Small intestine (tissue), 16 donors: ENCODE measurements at places on chromosomes 12 and 14. TPM values are rescaled to one million over a fixed set of nuclear protein-coding genes. Genes with fewer than 3 reads are reported as not detected.

The NANOG gene
- 0.19 TPM for polyA plus RNA-seq

The PLEKHG7 gene
- polyA plus RNA-seq, result not detected

The CSAD gene
- 56.4 TPM for polyA plus RNA-seq

The ABCD2 gene
- 0.06 TPM for polyA plus RNA-seq

The HOXC4 gene
- not detected for polyA plus RNA-seq

The PTPRO gene
- 0.81 TPM for polyA plus RNA-seq

The NPAS3 gene
- not detected for polyA plus RNA-seq

The FOXM1 gene
- polyA plus RNA-seq, result 16.9 TPM

The MYH6 gene
- 0.27 TPM for polyA plus RNA-seq

The TTC9 gene
- polyA plus RNA-seq, result 0.99 TPM

The TAS2R9 gene
- polyA plus RNA-seq, result not detected

The KLHDC1 gene
- 1.9 TPM for polyA plus RNA-seq

- DNase-seq, result no peak
These were observed 87.8 kb upstream of the ZFP36L1 start for GRCh38 chr14:68880581-68881105.

DNA sequence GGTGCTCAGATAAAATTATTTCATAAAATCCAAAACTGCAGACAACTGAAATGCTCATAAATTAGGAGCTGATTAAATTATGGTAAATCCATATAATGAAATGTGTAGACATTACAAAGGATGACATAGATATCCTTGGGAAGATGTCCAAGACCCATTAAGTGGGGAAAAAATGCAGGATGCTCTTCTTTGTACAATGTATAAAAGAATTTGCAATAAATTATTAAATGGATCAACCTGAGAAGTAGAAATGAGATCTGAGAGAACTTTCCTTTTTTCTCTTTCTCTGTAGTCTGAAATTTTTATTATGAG lies 336.4 kb upstream of the E2F7 start:
- no peak for DNase-seq

- no peak for DNase-seq
These were observed 61.7 kb downstream of the RFX4 start for GRCh38 chr12:106644335-106645073.

DNA sequence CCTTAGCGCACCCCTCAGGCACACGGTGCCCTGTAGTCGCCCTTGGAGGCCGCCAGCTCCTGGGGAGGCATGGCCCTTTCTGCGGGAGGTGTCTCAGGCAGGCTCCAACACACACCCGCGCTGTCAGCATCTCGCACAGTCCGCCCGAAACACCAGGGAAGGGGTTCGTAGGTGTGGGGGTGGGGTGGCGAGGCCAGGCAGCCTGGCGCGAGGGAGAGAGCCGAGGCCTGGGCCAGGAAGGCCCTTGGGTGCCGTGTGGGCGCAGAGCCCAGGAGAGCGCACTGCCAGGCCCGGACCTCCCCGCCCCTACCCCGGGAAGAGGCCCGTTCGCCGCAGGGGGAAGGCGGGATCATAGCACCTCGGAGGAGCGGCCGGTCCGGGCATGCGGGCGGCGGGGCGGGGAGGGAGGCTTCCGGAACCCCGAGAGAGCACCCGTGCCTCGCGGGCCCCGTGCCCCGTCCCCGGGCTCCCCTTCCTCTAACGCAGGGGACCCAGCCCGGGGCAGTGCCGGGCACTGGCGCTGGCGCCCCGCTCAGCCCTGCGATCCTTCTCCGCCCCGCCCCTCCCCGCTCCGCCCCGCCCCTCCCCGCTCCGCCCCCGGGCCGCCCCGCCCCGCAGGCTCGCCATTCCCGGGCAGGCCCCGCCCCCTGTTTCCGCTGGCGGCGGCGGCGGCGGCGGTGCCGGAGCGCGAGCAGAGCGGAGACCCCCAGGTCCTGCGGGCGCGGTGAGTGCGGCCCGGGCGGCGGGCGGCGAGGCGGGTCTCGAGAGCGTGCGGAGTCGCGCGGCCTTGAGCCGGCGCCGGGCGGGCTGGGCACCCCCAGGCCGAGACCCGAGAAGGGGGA lies at the start of gene TSPAN9:
Gene TSPAN9, plus strand, starts transcription at position 650 of the 842 bp plus-strand sequence. CDS start 123,815 bp downstream, outside the sequence.
- peak; percentile 58 for DNase-seq

DNA sequence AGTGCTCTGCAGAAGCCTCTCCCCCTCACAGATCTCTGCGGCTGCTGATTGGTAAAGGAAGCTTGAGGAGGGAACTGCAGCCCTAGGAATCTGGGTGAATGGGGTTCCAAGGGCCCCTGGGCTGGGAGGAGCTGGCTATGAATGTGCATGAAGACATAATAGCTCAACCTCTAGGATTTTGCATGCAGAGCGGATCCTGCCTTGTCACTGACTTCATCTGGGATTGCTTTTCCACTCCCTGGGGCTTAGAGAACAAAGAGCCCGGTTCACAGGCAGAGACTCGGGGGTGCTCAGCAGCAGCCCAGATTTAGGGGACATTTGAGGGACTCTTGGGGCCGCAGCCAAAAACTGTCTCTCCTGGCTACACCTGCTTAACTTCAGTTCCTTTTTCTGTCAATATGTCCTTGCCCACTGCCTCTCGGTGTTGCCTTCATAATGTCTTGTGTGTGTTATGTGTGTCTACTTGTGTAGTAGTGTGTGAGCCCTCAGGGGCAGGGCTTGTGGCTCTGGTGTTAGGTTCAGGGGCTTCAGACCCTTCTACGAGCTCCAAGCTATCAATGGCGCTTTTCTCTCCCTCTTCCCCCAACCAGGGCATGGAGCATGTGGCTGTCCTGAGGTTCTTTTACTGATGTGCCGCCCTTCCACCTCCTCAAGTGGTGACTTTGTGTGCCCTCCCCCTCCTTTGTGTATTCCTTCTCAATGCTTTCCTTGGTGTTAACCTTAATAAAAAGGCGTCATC lies 1.9 kb downstream of the CCDC184 start:
- DNase-seq, result no peak

- DNase-seq, result no peak
These were observed 70.7 kb downstream of the BORCS5 start for GRCh38 chr12:12427568-12427967.

- DNase-seq, result no peak
These were observed 9.2 kb downstream of the SOS2 start for GRCh38 chr14:50222055-50222613.

- no peak for DNase-seq
These were observed 14.9 kb downstream of the LTA4H start for GRCh38 chr12:96020314-96021003.

DNA sequence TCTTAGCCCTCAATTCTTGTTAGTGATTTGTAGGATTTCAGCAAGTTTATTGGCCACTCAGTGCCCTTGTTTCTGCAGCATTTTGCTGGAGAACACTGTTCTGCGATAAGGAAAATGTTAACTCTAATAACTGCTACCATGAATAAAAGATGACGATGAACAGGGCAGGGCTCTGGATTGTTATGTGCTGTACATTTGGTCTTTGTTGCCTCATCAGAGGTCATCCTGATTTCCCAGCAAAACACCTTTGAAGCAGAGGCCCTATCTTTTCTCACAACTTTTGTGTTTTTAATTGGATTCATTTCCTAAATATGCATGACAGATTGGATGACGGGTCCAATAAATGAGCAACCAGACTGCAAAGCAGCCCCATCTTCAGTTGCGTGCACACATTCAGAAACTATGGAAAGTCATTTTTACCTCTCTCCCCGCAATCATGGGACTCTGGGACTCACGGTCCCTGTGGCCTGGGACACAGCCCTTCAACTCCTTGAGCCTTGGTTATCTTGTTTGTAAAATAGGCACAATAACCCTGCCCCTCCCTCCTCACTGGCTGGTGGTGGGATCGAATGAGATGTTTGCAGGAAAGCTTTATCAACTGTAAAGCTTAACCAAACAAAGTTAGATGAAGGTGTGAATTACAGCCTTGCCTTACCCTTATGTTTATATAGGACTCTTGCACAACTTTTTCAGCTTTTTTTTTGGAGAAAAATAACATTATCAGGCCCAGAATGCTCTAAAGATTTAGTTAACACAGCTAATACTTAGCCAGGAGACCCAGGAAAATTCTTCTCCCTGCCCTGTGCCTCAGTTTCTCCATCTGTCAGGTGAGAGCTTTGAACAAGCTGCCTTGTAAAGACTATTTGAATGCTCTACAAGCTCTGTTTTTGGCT lies 45.4 kb downstream of the RPH3A start:
- DNase-seq, result no peak

DNA sequence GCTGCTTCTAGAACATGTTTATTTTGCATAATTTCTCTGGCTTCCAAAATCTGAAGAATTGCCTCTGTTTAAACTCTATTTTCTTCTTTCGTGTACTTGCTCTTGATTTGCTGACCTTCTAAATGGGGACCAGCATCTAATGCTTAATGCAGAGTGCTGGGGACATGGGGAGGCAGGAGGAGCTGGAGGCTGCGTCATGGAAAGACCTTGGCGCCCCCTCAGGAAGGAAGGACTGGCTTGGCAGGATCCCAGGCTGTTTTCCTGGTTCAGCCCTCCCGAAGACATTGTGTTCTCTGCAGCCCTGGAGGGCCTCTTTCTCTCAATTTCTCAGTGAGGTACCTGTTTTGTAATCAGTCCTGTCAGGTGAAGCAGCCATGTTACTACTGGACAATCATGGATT lies 5.5 kb downstream of the PRKCH start:
- no peak for DNase-seq

GRCh38 chr14:82759656-82760055 lies 1226.0 kb upstream of the SEL1L start:
- DNase-seq, result no peak

- peak; percentile 63 for DNase-seq
These were observed 13.2 kb upstream of the SERPINA10 start for GRCh38 chr14:94306047-94306978.

- no peak for DNase-seq
These were observed 32.7 kb downstream of the ANAPC7 start for GRCh38 chr12:110370732-110371231.

DNA sequence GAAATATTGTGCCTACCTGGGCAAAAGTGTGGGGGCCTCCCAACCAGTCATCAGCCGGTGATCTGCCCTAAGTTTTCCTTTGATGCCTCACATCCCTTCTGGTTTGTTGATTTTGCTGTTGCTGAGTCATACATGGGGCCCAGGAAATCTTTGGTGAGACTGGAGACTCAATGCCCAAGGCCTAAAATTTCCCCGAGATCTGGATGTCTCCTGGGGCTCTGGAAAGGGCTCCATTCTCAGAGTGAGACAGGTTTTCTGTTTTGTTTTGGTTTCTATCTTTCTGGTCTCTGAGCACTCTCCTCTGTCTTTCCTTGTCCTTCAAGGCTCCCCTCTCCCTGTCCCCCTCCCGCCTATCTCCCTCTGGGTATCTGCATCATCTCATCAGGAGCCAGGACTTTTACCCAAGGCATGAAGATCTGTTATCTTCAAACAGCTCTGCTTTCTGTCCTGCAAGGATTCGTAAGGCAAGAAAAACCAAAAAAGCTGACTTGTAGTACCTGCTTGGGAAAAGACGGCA lies 152.8 kb upstream of the MAX start:
- DNase-seq, result no peak

- no peak for DNase-seq
These were observed 8.0 kb downstream of the PHB2 start for GRCh38 chr12:6962285-6963015.

DNA sequence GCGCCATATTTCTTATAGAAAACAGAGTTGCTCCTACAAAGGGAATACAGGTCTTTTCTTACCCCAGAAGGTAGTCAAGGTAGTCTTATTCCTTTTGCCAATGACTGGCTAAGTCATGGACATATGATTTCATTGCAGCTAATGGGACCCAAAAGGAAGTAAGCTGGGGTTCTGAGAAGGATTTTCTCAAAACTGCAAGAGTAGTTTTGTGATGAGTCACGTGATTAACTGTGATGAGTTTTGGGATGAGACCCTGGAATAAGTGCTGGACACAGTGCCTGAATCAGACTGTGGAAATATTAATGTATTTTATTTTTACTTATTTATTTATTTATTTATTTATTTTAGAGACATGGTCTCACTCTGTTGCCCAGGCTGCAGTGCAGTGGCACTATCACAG lies 13.4 kb upstream of the NIN start:
- DNase-seq, result no peak

DNA sequence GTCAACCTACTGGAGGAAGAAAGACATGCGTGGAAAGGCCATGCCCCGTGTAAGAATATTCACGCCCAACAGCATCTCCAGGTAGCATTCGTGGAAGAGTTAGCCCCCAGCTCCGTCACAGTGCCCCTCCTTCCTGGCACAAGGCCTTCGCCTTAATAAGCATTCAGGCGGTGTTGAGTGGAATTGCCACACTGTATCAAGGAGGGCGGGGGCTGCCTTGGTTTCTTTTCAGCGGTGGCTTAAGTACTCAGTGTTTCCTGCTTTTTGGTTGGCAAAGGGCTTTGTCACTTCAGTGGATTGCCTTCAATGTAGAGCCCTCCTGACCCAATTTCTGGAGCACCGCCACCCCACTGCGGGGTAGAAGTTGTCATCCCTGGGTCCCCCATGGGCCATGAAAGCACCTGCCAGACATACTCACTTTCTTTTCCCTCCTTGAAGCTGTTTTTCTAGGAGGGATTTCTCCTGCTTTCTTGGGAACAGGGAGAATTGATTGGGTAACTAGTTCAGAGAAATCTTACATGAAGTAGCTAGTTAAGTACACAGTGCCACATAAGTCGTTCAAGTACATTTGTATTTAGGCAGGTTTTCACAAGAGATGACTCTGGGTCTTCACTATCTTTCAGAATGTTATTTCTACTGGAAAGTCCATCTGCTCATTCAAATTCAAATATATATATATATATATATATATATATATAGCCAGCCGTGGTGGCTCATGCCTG lies 65.5 kb upstream of the STON2 start:
- no peak for DNase-seq

- no peak for DNase-seq
These were observed 160.5 kb downstream of the KITLG start for GRCh38 chr12:88419794-88420193.

DNA sequence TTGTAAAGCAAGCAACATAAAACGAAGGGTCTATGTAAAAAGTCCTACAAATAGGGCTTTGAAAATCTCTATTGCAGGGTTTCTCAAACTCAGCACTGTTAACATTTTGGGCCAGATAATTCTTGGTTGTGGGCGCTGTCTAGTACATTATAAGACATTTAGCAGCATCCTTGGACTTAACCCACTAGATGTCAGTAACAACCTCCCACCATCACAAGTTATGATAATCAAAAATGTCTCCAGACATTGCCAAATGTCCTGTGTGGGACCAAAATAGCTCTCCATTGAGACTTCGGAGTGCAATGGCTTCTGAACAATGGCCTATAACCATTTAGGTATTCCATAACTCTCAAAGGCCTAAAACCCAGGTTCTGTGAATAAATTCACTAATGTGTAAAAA lies 22.9 kb upstream of the DHRS7 start:
- DNase-seq, result no peak

DNA sequence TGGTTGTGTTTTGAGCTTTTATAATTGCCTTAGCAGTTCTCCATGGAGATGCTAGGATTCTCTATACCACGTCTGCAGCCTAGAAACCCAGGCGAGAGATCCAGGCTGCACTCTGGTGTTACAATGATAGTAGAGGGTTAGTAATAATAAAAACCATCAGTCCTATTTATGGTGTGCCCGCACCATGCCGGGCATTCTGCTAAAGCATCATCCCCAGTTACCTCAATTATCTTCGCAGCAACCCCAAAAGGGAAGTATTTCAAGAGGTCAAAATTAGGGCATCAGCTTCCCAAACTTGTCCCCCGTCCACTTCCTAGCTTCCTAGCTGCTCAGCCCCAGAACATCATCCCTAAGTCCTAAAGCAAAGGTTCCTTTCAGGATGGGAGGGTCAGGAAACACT lies 3.2 kb downstream of the SYNE3 start:
- no peak for DNase-seq

- DNase-seq, result no peak
These were observed 90.9 kb upstream of the PKP2 start for GRCh38 chr12:32987512-32987911.

GRCh38 chr14:87186737-87187136 lies 806.2 kb downstream of the GALC start:
- no peak for DNase-seq
